ENCODE measurements at places on chromosomes 4 and X.
A peak's percentile ranks its signal among the peaks of the same experiment; 100 is the strongest.

GRCh38 chrX:114221445-114221844 lies 362.4 kb upstream of the HTR2C start:
- DNase-seq: no peak

DNA sequence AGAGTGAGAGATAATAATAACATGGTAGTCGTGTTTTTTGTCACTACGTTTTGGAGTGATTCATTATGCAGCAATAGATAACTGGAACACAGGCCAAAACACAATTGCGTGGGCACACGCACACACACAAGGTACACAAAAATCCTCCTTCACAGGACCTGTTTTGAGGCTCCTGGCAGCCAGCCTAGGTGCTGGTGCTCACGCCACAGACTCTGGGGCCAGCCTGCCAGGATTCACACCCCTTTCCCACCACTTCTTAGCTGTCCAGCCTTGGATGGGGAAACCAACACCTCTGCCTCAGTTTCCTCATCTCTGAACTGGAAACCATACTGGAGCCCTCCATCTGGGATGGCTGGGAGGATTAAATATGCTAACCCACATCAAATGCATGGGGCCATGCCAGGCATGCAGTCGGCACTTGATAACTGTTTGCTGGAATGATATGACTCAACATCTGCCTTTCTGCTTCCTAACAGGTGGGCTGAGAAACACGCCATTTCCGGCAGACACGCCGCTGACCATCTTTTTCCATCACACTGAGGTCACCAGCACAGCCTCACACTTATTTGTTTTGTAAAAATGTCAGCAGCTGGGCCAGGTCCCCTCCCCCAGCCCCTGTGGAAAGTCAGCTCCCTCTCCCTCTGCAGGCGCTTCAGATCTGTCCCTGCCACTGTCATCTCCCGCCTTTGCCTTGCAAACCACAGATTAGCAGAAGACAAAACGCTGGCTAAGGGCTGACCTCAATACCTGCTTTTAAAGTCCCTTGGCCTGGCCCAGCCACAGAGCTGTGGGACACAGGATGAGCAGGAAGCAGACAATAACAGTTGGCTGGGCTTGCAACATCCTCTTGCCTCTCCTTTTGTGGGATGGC lies 237.5 kb downstream of the BCOR start:
- DNase-seq: peak; percentile 84

- DNase-seq: no peak
Observed at GRCh38 chr4:147772459-147772969, 40.6 kb downstream of the ARHGAP10 start.

- DNase-seq: no peak
Observed at GRCh38 chr4:81577392-81577791, 105.7 kb upstream of the RASGEF1B start.

GRCh38 chrX:1391370-1391706 lies 575 bp downstream of the SLC25A6 start:
- DNase-seq: no peak

DNA sequence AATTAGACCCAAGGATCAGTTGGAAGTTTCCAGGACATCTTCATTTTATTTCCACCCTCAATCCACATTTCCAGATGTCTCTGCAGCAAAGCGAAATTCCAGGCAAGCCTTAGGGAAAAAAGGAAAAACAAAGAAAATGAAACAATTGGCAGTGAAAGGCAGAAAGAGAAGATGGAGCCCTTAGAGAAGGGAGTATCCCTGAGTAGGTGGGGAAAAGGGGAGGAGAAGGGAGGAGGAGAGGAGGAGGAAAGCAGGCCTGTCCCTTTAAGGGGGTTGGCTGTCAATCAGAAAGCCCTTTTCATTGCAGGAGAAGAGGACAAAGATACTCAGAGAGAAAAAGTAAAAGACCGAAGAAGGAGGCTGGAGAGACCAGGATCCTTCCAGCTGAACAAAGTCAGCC lies at the start of gene PLP1:
PLP1 (plus strand) TSS at position 295 of the 400 bp plus-strand sequence. CDS start 156 bp downstream, outside the sequence.
- DNase-seq: no peak

- no peak for DNase-seq
Observed at GRCh38 chr4:80182237-80182866, 15.0 kb upstream of the PRDM8 start.

DNA sequence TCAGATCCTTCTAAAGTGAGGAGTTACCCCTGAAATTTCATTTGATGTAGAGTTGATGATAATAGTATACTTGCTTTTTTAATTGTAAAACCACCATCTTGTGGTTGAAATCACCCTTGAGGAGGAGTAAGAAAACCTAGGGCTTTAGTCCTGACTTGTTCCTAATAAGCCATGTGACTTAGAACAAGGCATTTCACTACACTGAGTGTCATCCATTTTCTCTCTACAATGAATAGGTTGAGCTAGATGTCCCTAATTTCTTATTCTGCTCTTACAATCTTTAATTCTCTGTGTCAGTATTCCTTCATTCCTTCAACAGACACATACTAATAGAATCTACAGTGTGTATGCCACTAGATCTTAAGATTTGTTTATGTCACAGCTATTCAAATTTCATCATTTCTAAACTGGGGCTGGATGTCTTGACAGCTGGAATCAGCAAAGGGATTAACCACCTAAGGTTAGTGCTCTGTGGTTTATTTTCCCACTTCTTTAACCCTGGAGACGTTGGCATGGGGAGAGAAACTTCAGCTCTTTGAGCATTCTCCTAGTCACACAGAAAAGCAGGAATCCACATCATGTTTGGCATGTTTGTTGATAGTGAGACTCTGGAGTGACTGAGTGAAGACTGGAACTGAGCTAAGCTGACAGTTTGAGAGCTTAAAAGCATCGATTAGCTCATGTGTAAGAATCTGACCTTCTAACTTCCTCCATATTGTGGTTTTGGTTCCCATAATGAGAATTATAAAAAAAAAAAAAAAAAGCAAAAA lies 246.3 kb downstream of the NDST4 start:
- no peak for DNase-seq

DNA sequence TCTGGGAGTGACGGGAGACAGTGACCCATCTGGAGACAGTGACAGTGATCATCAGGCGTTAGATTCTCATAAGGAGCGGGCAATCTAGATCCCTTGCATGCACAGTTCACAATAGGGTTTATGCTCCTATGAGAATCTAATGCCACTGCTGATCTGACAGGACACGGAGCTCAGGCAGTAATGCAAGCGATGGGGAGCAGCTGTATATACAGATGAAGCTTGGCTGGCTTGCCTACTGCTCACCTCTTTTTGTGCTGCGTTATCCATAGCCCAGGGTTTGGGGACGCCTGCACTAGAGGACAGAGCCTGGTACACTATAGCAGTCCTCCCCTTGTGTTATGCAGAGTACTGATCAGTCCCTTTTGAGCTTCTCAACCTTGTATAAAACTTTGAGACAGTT lies 23.5 kb downstream of the NFKB1 start:
- no peak for DNase-seq

- peak; percentile 55 for DNase-seq
Observed at GRCh38 chr4:99816545-99817308, at the start of gene DAPP1. Gene DAPP1, plus strand, starts transcription at chr4:99816827. Its CDS starts 87 bp downstream, at chr4:99816914.

DNA sequence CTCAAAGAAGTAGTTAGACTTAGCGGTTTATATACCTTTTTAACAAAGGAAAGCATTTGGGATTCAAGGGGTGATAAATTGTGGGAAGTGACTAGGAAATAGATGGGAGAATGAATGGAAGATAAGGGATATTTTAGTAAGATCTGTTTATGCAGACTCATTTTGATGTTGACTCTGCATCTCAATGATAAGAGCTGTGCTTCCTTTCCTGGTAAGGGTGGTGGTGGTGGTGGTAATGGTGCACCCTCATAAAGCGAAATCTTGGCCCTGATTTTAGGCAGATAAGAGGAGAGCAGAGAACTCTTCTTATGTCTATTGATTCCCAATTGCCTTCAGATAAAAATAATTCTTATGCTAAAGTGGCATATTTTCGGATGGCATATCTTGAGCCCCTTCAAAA lies 197.1 kb downstream of the SPRY1 start:
- DNase-seq: no peak

DNA sequence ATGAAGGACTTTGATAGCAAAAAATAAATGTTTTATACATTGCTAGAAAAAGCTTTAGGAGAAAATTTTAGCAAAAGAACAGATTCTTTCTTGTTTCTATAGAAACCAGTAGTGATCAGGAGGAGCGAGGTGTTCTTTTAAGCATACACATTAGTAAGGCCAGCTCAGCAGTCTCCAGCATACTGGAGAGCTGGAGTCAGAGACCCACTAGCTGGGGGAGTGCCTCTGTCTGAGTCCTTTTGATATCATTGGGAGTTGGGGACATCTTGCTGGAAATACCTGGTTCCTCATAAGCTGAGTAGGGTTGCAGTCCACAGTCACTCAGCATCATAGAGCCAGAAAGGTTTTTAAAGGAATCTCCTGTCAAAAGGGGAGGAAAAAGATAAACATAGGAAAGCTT lies 67.4 kb downstream of the AFF2 start:
- DNase-seq: no peak

- no peak for DNase-seq
Observed at GRCh38 chr4:151436093-151436518, 27.1 kb downstream of the FHIP1A start.

DNA sequence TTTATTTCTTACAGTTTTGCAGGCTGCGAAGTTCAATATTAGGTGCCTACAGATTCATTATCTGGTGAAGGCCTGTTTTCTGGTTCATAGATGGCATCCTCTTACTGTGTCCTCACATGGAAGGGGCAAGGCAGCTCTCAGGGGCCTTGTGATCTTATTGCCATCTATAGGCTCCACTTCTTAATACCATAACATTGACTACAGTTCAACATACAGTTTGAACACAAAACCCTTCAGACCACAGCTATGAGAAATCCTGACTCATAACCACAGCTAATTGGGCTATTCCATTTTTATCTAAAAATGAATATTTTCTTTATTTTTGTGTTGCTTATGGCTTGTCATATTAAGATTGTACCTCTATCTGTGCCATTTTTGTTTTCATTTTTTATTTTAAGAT lies 72.3 kb downstream of the STAG2 start:
- no peak for DNase-seq

- DNase-seq: no peak
Observed at GRCh38 chr4:62460329-62460728, 1260.2 kb downstream of the ADGRL3 start.

- no peak for DNase-seq
Observed at GRCh38 chrX:31392513-31392912, 320.7 kb upstream of the FTHL17 start.

DNA sequence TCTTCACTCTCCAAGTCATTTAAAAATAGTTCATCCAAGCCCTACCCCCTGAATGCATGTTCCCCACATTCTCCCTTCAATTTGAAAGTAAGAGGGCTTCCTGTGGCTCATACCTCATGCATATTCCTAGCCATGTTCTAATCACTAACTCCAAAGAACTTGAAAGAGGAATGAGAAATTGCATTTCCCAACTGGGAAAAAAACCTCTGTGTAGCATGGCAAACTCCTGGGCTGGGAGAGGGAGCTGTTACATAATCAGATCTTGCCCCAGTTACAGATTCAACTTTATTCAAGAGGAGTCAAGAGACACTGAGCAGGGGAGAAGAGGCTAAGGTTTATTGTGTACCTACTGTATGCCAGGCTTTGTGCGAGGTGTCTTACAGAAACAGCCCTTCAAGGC lies 90.2 kb downstream of the SLC2A9 start:
- DNase-seq: no peak

DNA sequence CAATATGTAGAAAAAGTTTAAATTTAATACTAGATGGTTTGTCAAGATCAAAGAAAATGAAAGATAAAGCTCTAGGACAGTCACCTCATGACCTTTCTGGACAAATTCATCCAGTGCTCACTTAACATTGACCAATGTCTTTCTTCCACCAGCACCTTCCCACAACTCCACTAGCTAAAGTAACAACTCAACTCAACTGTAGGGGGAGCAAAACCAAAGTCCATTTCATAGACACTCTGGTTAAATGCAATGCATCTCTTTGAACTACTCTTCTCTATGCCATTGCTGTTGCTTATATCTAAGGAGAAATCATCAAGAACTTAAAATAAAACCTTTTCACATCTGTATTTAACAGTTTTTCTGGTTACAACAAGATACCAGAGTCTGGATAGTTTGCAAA lies 25.1 kb downstream of the UGT2B4 start:
- no peak for DNase-seq

GRCh38 chr4:45294464-45294863 lies 568.1 kb upstream of the GNPDA2 start:
- no peak for DNase-seq

GRCh38 chrX:51435101-51435500 lies 61.3 kb downstream of the NUDT11 start:
- no peak for DNase-seq

DNA sequence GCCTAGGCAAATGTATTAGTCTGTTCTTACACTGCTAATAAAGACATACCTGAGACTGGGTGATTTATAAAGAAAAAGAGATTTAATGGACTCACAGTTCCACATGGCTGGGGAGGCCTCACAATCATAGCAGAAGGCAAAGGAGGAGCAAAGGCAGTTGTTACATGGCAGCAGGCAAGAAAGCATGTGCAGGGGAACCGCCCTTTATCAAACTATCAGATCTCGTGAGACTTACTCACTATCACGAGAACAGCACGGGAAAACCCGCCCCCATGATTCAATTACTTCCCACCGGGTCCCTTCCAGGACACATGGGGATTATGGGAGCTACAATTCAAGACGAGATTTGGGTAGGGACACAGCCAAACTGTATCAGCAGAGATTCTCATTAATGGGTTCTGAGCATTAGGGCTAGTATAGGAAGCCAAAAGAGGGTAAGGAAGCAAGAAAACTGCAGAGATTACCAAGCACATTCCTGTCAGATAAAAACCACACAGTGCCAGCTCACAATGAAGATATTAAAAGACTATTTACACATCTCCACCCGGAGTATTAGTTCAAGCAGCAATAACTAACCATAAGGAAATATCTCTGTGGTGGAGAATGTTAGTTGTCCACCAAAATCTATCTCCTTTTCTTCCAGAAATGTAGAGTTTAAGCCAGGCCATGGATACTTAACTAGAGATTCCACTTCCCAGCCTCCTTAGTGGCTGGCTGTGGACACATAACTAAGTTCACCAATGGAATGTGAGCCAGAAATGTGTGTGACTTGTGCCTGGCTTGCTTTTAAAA lies 61.2 kb upstream of the HOPX start:
- DNase-seq: no peak
